ENCODE measurements at places on chromosomes 7 and 10.

DNA sequence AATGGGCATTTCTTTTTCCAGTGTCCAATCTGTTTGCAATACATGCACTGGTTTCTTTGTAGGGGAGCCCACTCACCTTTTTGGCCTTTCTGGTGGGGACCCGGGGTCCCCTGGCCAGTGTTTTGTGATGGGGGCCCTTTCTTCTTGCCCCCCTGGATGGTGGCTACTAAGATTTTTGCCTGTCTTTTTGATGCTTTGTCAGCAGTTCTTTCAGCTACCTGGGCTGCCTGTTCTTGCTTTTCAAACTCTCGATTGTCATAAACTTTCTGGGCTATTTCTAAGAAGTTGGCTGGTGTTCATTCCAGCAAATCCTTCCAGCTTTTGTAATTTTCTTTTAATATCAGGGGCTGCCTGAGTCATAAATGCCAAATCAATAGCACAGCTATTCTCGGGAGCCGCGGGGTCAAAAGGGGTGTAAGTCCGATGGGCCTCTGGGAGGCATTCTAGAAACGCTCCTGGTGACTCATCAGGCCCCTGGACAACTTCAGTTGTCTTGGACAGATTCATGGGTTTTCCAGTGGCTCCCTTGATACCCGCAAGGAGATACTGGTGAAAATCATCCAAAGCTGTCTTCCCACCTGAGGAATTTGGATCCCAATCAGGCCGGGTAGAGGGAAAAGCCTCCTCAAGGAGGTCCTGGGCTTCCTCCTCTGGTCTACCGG is 79.0 kb downstream of the PRR15 start:
- no peak for DNase-seq

DNA sequence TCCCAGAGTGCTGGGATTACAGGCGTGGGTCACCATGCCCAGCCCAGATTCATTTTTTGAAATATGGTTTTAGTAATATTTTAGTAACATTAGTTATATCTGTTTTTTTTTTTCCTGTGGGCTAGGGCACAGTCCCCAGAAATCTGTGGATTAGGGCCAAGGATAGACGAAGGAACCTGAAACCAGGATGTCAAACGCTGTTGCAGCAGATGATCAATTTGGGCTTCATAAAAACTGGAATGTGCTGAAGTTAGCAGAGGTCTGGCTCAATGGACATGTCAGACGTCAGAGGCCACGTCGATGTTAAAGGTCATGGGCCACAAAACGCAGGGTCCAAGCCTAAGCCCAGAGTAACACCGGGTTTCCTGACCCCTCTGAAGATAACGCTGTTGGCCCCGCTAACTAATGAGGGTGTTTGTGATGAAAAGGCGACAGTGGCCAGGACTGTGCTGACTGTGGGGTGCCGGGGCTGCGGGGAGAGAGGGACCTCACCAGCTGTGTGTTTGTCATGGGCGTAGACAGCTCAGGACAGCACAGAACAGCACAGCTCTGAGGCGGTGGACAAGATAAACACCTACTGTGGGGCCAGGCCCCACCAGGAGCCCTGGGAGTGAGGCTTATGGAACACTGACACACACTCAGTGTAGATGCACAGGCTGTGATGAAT is 23.8 kb upstream of the GTPBP4 start:
- DNase-seq, result no peak

- no peak for DNase-seq
These were observed 199.5 kb downstream of the INHBA start for GRCh38 chr7:41503438-41503837.

DNA sequence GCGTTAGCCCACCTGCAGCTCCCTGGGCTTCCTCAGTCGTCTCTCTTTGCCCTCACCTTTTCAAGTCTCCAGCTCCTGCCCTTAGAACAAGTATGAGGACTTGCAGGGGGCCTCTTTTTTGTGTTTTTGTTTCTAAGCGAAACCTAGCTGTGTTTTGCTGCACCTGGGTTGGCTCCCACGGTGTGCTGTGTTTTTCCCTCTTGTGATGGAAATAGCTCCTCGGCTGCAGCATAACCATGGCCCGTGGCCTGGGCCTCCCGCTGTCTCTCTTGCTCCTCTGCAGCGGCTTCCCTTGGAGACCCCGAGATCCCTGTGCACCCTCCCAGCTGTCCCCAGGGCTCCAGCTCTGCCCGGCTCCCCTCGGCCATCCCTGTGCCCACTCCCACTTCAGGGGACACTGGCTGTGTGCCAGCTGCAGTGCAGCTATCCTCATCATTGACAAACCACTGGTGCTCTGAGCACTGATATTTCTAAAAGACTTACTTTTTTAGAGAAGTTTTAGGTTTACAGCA is 75.6 kb upstream of the TCERG1L start:
- no peak for DNase-seq

DNA sequence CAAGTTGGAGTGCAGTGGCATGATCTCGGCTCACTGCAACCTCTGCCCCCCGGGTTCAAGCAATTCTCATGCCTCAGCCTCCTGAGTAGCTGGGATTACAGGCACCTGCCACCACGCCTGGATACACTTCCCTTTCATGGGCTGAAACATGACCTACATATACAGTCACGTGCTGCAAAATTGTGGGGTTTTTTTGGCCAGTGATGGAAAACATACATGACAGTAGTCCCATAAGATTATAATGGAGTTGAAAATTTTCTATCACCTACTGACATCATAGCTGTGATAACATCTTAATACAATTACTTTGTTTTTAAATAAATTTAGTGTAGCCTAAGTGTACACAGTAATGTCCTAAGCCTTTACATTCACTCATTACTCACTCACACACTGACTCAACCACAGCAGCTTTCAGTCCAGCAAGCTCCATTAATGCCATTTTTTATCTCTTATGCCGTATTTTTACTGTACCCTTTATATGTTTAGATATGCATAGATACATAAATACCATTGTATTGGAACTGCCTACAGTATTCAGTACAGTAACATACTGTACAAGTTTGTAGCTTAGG is 79.9 kb upstream of the TMEM196 start:
- DNase-seq, result no peak

DNA sequence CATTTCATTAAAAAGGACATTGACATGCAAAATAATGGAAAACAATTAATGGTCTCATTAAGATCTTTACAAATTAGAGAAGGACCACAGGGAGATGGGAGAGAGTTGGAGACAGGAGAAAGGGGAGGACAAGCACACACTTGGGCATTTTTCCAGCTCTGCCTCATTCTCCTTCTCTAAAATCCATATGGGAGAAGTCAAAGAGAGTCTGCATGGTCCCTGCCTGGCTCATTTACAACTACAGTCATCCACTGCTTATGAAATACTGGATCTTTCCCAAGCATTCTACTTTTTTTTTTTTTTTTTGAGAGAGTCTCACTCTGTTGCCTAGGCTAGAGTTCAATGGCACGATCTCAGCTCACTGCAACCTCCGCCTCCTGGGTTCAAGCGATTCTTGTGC is 518.9 kb upstream of the CELF2 start:
- DNase-seq, result no peak

DNA sequence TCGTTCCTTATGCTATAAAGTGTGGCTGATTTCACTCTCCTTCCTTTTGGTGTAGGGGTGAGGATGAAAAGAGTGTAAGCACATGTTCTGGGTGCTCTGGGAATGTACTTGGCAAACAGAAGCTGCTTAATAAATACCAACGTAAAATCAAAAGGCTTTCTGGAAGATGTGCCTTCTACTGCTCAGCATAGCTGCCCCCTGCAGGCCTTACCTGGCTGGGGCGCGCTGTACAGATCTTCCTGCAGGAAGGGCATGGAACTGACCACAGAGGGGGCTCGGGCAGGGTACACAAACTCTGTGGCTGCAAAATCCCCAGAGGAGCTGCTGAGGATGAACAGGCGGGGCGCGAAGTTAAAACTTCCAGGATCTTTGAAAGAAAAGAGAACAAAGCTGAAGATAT is 169.4 kb downstream of the SVIL start:
- DNase-seq, result no peak
